A172 (cell line): ENCODE measurements at places on chromosomes 16 and 17.

- DNase-seq = no peak
Measured at GRCh38 chr16:65494609-65495008, 372.7 kb upstream of the CDH11 start.

GRCh38 chr17:67942810-67943209 lies 53.5 kb downstream of the C17orf58 start:
- DNase-seq = peak; percentile 21

GRCh38 chr17:8287651-8288335 lies 677 bp upstream of the RANGRF start:
- no peak for DNase-seq

DNA sequence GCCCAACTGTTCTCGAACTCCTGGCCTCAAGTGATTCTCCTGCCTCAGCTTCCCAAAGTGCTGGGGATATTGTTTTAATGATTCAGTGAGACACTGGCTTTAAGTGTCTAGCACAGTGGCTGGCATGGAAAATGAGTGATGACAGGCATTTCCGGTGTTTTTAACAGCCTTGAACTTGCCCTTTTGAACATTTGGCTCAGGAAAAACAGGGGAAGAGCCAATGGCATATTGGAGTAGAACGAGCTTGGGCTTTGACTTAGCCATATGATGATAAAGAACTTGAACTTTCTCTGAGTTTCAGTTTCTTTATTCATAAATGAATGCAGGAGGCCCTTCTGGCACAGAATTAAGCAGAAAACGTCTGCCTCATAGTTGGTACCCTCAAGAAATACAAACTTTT lies 145.0 kb upstream of the HS3ST4 start:
- no peak for DNase-seq

DNA sequence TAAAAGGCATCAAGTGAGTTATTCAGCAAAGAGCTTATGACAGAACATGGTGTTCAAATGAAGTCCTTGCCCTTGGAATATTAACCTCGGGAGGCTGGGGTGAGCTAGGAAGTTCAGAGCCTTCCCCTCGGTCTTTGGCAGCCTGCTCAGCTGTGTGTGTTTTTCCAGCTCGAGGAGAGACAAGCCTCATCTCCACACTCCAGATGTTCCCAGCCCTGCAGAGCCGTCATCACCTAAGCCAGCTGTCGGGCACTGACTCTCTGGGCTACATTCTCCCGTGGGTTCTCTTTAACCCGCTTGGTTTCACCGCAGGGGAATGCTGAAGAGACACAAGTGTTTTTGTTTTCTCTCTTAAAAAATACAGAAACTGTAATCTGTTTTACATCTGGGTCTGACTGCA lies 47.1 kb downstream of the IRX3 start:
- no peak for DNase-seq

- DNase-seq = no peak
Measured at GRCh38 chr17:40344421-40345160, 19.9 kb downstream of the GJD3 start.

DNA sequence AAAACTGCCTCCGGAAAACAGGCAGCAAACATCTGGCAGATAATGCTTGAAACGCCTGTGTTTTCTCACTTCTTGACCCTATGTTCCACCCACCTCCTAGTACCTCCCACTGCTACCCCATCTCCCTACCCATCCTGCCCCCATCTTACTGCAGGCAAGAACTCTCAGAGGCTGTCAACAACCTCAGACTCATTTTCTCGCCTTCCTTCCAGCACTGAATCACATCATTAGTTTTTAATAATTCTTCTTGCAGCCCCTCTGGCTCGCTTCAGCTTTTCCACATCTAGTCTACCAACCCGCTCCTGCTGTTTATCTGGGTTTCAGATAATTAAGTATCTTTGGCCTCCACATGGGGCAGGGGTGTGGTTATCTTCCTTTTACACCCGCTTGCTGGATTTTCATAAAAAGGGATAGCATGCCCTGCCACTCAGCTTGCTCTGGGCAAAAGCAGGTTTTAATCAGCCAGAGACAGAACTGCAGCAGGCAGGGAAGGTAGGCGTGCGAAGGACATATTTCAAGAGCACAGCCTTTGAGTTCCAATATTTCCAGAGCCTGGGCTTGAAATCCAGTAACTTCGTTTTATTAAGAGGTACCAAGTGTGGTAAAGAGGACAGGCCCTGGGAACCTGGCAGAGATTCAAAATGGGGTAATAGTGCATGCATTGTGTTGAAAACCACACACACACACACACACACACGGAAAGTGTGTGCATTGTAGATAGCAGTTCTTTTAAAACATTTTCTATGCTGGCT lies 87.5 kb downstream of the BMERB1 start:
- DNase-seq = no peak
